ENCODE measurements at places on chromosomes 13 and 19.

GRCh38 chr13:19657872-19658591, 24.6 kb downstream of the MPHOSPH8 start:
- no peak for DNase-seq

GRCh38 chr19:12955996-12956395, 1.0 kb downstream of the GADD45GIP1 start:
- no peak for DNase-seq

DNA sequence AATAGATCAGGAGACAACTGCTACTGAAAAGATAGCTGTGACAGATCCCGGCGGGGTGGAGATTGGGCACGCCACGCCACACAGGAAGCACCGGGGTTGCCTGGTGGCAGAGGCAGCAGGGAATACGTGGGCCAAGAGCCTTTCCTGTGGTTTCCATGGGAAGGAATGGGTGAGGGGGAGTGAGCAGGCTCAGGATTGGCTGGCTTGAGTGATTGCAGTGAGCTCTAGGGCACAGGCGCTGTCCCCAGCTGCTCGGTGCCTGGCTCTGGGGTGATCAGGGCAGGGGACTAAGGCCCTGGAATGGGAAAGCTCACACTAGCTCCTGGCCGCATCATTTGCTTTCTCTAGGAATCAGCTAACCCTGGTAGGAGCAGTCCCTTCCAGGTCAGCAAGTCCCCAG, 166.1 kb downstream of the USP12 start:
- no peak for DNase-seq

DNA sequence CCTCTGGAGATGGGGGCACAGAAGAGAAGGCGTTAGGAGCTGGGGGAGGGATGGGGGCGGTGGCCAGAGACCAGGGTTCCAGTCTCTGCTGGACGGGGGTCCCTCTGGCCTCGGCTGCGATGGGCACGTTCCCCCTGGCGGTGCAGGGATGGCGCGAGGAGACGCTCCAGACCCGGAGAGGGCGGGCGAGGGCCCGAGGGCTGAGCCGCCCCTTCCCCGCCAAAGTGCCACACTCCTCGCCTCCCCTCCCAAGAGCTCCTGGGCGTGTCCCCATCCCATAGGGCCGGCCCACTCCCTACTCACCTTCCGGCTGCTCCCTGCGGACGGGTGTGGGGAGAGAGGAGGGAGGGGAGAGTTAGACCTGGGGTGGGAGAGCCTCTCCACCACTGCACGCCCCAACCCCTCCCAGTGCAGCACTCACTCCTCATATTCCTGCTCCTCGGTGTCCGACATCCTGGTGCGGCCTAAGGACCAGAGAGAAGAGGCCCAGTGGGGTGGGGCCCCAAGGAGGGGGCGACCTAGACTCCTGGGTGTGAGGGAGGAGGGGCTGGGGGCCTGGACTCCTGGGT, 2.2 kb downstream of the TNNT1 start:
- DNase-seq: no peak

DNA sequence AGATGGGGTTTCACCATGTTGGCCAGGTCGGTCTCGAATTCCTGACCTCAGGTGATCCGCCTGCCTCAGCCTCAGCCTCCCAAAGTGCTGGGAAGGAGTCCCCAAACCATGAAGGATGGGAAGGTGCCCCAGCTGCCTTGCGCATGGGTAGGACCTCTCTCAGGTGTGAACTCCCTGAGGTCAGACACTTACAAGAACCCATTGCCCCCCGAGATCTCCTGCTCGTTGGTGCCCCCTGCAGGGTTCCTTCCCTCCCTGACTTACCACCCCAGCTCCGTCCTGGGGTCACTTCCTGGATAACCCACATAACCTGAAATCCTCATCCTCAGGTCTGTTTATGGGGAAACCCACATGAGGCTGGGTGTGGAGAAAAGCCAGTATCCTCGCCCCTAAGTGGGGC, 41.7 kb downstream of the UNC13A start:
- no peak for DNase-seq

DNA sequence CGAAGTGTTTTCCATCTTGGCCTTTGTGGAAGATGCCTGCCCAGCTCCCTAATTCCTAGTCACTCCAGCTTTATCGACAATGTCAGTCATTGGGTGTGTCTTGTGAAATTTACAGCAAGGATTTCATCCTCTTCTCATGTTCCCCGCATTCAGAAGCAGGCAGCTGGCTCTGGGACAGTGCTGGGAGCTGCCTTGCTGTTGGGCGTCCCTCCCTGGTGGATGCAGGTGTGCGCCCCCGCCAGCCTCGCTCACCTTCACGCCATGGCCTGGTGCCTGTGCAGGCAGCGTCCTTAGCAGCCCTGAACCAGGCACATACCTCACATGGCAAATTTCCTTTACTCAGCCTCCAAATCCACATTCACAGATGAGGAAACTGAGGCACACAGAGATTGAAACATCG, 39.7 kb upstream of the TFDP1 start:
- DNase-seq: no peak

GRCh38 chr19:35993923-35994598, 927 bp upstream of the SDHAF1 start:
- no peak for DNase-seq

DNA sequence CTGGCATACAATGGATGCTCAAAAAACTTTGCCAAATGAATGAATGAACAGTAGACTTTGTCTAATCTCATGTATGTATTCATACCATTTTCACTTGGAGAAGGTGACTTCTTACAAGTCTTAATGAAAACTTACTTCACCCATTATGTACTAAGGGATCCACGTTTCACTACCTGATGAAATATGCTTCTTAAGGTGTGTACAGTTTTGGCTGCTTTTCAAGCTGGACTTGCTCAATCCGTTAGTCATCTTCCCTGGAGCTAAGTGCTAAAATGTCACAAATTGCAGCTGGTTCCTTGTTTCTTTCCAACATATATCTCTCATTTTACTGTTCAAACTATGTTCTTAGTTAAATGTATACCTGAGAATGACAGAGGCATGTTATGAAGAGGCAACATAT, 4.2 kb upstream of the CCNA1 start:
- no peak for DNase-seq

GRCh38 chr13:40116008-40116407, 460.5 kb downstream of the COG6 start:
- DNase-seq: no peak

- DNase-seq: no peak
These were observed 1138.2 kb downstream of the UQCRFS1 start for GRCh38 chr19:28074773-28075172.

GRCh38 chr13:101003566-101003965, 329.0 kb upstream of the TMTC4 start:
- DNase-seq: no peak

- DNase-seq: no peak
These were observed 76.9 kb downstream of the FOXO1 start for GRCh38 chr13:40589285-40590109.

GRCh38 chr13:32969516-32969941, 46.7 kb upstream of the KL start:
- DNase-seq: no peak

DNA sequence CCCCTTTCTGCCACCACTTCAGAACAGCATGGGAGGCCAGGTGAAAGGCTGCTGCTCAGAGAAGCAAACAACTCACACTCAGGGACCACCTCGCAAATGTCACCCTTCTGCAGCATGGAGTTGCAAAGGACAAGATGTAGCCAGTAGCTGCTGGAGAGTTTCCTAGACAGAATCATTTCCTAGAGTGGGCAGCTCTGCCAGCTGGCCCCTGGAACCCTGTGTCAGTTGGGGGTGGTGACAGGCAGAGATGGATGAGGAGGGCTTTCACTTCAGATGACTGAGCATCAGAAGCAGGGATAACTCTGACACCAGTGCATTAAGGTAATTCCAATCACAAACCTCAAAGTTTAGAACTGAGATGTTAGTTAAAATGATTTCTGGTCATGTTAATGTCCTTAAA, 34.4 kb upstream of the EPHX3 start:
- no peak for DNase-seq

GRCh38 chr19:10639836-10640235, 14.3 kb upstream of the ILF3 start:
- no peak for DNase-seq

- DNase-seq: no peak
These were observed 3.3 kb downstream of the GNA11 start for GRCh38 chr19:3097442-3097871.

DNA sequence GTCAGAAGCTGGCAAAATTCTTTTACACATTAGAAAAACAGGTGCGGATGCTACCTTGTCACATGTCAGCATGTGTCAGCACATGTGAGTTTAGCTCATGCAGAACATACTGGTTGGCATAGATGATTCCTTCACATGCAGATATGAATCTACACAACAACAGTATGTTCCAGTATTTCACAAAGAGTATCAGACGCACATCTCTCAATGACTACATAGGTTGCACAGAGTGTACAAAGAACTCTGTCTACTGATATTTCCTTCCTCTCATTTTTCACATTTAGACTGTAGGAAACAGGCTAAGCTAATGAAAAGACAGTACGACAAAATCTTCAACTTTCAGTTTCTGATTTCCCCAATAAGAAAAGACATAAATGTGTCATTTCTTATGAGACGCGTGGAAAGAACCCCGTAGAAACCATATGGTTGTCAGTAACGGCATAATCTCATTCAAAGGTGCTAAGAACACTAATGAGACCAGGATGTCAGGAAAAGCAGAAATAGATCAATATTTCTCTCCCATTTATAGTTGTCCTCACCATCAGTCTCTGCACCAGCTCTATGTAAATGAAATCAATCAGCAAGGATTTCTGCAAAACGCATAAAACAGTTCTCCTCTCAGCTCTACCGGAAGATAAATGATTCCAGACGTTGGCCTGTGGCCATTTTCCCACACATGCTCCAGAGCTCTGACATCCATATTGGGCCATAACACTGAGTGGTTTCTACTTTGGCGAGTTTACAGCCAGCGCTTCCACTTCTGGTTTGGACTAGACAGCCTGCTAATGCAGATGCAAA, 81.2 kb downstream of the STARD13 start:
- DNase-seq: peak; percentile 64

DNA sequence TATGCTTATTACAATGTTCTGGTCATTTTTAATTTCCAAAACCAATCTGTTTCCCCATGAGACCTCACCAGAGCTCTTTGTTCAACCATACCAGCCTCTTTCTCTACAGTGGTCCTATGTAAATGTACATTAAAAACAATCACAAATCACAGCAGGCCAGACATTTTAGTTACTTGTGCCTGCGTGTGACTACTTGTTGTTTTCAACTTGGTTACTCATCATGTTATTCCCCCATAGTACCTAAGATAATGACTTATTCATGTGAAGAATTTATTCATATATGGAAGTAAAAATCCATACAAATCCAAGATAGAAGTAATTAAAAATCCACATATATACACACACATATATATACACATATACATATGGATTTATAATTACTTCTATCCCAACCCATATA, 379.6 kb downstream of the SLITRK6 start:
- DNase-seq: no peak

DNA sequence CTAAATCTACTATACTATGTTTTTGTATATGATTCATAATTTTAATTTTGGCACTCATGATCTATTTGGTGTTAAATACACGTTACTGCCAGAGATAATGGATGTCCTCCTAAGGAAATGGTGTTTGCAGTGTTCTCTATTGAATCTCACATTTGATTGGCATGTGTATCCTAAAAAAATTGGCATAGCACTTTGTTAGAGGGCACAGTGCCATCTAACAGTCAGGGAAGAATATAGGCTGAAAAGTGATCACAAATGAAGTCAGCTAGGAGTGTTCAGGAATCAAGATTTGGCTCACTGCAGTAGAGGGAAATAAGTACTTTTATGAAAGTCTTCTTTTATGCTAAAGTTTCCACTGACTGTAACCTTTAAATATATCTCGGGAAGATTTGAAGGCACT, 624.6 kb downstream of the GPC6 start:
- DNase-seq: no peak

DNA sequence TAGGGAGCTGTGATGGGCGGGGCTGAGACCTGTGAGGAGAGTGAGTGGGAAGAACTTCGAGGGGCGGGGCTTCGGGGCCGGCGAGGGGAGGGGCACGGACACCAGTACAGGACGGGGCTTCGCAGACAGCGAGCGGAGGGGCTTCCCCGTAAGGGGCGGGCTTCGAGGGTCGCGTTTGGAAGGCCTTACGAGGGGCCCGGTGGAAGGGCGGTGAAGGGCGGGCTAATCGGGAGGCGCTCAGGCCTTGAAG, 4.1 kb upstream of the EMP3 start:
- peak; percentile 86 for DNase-seq

GRCh38 chr19:45668342-45668871, 386 bp downstream of the GIPR start:
- DNase-seq: no peak

DNA sequence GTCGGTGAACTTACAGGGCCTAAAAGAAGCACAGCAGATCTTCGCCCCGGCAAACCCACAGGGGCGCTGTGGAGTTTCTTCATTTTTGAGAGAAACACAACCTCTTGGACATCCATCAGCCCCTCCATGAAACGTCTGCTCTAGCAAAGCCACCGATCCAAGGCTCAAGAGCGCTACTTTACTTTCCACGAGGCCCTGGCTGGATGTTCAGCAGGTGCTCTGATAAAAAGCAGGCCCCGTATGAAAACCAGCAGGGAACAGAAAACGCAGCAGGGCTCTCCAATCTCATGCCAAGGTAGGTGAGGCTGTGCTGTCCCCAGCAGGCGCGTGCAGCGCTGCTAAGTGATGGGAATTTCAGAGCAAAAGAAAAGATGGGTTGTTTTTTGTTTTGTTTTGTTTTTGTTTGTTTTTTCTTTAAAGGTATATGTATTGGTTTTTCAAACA, 86.7 kb downstream of the IRS2 start:
- no peak for DNase-seq
